ENCODE measurements at places on chromosomes 1 and 21. TPM values are rescaled to one million over a fixed set of nuclear protein-coding genes. Genes with fewer than 3 reads are reported as not detected.

The PLA2G2A gene
- total RNA-seq, result not detected

The KCNQ4 gene
- total RNA-seq, result 0.05 TPM

DNA sequence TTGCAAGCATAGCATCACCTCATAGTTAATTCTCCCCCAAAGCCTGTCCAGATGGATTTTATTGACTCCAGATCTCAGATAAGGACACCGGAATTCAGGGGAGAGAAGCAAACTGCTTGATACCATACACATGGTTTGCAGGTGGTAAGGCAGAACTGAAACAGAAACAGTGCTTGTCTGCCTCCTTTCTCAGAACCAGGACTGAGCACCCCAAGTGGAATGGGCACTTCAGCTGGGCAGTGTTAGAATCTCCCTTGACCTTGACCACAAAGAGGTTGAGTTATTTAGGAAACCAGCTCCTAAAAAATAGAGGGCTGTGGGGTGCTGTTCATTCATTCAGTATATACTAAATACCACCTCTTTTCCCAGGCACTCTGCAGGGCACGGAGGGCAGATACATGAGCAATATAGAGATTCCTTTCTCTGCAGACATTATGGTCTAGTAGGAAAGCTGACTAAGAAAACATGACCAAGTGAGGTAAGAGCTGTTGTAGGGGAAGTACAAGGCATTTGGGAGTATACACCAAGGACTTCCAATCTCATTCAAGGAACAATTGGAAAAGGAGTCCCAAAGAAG lies 185.2 kb downstream of the C1orf94 start:
- H3K36me3 ChIP-seq, result no peaks in the 10 kb centered on the region
- DNase-seq, result no peak
- H3K4me1 ChIP-seq, result no peaks in the 10 kb centered on the region

DNA sequence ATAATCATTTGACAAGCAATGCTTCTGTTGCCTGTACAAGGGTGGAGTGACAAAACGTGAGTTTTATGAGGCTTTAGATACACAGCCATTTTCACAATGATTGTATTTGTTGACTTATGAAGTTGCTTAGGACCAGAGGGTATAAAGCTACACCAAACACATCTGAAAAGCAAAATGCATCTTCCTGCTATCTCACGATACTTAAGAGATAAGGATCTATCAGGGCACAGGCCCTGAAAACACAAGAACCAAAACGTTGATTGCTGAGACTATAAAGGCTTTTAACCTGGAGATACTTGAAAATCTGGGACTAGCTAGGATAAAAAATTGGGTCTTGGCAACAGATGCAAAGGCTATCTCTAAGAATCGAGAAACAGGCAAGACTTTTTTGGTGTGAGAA lies 115.7 kb downstream of the SLC5A9 start:
- no peaks in the 10 kb centered on the region for H3K27me3 ChIP-seq
- H3K27ac ChIP-seq, result no peak overlapping the region
- DNase-seq, result no peak

Data from SJSA1 (cell line).